ENCODE measurements at places on chromosomes 2 and 18.

DNA sequence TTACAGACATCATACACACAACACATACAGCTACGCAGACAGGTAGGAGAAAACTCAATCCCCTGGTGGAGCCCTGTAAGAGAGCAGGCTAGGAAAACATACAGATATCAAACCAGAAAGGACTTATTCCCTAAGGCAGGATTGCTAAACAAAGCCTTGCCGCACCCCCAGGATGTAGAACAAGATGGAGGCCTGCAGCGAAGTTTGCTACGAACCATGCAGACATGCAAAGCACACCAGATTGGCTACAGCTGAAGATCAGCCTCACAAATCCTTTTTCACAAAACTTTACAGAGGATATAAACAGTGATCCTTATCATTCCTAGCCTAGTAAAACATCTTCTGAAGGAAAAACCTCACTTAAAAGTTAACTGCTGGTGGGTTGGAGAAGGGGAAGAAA lies 28.3 kb downstream of the C18orf54 start:
- DNase-seq = no peak

GRCh38 chr2:234993541-234993981 lies 41.7 kb downstream of the SH3BP4 start:
- no peak for DNase-seq

GRCh38 chr18:57832730-57833129 lies 29.6 kb upstream of the ATP8B1 start:
- no peak for DNase-seq

DNA sequence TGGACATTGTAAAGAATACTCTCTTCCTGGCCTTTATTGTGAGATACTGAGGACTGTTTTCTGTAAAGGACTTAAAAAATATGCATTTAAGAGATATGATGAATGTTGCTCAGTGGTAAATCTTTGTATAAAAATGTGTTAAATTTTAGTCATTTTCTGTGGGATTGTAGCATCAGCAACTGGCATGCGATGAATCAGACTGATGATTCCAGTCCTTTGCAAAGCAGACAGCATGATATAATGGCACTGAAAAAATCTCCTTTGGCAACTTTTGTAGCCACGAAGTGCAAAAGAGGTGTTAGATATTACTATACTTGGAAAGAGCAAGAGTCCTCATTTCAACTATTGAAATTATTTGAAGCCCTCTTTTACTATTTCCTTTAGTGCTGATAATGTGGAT lies 678.7 kb downstream of the PLCL1 start:
- DNase-seq = no peak

GRCh38 chr2:71879509-71880184 lies 268.0 kb downstream of the CYP26B1 start:
- no peak for DNase-seq

- DNase-seq = no peak
Observed at GRCh38 chr2:23588508-23589201, 203.7 kb downstream of the KLHL29 start.

Data from stimulated activated CD4-positive, alpha-beta T cell treated with anti-CD3 and anti-CD28 coated beads, Interleukin-1b, Interleukin-23, amount 100 ng/mL, for 4 hours (primary cell).